ENCODE measurements at places on chromosomes 5 and 9. TPM values are rescaled to one million over a fixed set of nuclear protein-coding genes. Genes with fewer than 3 reads are reported as not detected.

Gene MLLT3
- total RNA-seq = 3.1 TPM

Gene SLC36A2
- total RNA-seq = 37.4 TPM

Gene TEK
- total RNA-seq = 10.6 TPM

- DNase-seq = no peak
Observed at GRCh38 chr5:90131383-90132133, 278.0 kb downstream of the CETN3 start.

DNA sequence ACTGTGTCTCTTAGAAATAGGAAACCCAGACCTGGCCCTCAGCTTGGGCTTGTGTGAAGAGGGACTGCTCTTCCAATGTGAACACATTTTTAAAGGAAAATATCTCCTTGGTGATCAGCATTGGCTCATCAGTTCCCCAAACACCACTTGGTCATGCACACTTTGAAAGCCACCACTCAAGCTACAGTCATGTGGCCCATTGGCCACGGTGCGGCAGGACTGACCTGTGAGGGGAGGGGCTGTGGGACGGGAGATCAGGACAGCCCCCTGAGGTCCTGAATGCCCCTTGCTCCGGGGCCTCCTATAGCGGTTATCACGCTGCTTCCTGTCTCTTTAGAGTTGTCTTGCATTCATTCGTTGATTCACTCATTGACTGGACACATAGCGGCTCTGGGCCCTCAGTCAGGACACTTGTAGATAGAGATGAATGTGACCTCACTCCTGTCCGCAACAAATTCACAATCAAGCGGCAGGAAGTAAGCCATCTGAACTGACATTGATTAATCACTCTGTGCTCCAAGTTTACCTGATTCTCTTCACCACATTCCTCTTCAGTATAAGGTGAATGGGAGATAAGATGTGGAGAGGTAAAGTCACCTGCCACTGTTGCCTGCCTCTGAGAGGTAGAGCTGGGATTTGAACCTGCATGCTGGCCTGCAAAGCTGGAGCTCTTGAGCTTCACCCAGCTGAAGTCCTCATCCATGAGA, 73.1 kb downstream of the COL15A1 start:
- no peak for DNase-seq

DNA sequence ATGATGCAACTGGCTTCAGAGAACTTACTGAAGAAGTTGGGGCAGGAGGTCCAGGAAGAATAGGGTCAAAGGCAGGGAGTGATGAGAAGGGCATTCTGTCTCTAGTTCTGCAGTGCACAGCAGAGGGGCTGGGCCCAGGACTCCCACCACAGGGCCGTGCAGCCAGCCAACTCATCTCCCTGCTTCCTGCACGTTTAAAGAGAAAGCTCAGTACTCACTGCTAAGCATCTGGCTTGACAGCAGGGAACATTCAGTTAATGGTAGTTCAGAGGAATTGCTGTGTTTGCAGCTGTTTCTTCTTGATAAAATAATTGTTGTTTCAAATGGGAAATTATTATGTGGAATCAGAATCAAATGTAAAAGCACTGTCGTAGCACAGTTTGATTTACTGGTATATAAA, 25.6 kb upstream of the SCAMP1 start:
- no peak for DNase-seq

DNA sequence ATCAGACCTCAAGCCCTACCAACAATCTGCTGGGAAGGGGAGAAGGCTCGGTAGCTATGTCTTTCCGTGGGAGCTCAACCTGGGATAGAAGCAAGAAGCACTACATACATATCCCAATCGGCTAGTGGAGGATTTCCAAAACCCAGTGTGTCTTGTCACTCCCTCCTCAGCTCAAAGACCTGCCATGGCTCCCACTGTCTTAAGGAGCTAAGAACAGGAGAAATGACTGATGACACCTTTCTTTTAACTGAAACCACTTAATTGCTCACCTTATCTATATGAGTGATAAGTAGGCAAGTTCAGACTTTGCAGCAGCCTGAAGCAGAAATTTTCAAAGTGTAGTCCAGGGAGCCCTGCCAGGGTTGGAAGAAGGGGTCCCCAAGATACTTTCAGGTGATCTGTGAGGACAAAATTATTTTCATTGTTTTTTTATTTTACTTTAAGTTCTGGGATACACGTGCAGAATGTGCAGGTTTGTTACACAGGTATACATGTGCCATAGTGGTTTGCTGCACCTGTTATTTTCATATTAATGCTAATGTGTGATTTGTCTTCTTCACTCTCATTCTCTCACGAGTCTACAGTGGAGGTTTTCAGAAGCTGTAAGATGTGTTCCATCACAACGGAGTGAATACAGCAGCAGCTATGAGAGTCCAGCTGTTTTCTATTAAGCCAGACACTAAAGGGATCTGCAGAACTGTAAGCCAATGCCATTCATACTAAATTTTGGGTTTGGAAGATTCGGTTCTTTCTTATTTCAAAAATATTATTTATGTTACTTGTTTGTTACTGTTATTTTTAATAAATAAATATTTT, 41.4 kb downstream of the PAX5 start:
- DNase-seq = no peak

DNA sequence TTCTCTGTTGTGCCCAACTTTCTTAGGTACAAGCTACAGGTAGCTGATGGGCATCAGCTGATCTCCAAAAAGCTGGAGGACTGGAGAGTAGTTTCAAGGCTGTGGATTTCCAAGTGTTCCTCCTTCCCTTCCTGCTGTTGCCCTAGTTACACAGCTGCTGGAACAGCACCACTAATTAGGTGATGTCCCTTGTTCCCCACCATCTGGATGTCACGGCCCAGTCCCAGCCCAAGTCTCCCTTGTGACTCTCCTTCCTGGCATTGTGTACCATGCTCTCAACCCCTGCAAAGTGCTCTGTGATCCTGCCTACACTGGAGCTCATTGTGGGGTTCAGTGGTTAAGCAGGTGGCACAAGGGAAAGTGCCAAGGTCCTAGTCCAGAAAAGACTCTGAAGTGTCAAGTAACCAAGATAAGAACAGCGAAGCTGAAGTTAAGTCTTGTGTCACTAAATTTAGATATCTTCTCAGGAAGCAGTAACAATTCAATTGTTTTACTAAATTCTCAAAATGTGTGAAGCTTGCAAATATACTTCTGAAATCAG, 604.5 kb downstream of the ISL1 start:
- no peak for DNase-seq

DNA sequence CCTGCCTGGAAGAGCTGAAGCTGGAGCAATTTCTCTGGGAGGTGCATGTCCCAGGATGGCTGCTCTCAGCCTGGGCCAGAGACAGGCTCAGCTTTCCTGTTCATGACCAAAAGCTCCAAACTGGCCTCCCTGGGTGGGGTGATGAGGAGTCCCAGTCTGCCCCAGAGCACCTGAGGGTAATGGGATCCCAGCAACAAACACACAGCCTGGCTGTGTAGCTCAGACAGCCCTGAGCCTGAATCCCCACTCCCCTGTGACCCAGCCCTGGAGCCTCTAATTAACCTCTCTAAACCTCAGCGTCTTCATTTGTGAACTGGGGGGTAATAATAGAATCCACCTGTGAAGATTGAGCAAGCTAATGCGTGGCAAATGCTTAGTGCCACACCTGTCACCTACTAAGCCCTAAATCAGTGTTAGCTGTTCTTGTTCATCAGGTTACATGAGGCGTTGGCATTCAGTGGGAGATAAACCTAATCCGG, 67.5 kb downstream of the HSPA4 start:
- no peak for DNase-seq

- no peak for DNase-seq
Observed at GRCh38 chr5:91598216-91598615, 215.1 kb upstream of the ARRDC3 start.

DNA sequence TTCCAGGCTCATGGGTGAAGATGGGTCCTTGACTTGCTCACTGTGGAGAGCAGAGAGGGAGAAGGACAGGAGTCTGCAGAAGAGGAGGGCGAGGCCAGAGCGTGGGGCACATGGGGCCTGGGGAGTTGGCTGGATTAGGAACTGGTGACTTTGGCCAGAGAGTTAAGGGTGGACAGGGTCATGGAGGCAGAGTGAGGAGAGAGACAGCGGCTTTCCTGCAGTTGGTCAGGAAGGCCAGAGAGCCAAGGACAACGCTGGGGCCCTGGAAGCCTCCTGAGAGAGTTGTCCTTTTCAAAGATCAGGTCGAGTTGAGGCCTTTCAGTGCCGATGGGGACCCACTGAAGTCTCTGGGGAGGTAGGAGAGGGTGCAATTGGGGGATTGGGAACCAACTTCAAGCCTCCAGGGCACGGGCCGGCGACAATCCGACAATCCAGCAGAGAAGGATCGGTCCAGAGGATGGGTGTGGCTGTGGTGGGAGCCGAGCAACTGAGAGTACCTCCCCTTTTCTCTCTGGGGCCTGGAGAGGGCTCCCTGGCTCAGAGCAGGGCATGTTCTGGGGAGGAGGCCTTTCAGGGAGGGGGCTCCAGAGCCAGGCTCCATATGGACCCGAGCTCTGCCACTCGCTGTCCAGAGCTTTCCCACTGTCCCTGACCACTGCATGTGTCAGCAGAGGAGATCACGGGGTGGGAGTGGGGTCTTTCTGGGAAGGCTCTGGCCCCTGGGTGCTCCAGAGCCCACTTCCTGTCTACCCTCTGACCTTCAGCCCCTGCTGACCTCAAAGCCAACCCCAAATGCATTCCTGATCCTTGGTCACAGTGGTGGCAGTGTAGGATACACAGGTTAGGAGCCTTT, 7.5 kb upstream of the PHYHD1 start:
- no peak for DNase-seq

DNA sequence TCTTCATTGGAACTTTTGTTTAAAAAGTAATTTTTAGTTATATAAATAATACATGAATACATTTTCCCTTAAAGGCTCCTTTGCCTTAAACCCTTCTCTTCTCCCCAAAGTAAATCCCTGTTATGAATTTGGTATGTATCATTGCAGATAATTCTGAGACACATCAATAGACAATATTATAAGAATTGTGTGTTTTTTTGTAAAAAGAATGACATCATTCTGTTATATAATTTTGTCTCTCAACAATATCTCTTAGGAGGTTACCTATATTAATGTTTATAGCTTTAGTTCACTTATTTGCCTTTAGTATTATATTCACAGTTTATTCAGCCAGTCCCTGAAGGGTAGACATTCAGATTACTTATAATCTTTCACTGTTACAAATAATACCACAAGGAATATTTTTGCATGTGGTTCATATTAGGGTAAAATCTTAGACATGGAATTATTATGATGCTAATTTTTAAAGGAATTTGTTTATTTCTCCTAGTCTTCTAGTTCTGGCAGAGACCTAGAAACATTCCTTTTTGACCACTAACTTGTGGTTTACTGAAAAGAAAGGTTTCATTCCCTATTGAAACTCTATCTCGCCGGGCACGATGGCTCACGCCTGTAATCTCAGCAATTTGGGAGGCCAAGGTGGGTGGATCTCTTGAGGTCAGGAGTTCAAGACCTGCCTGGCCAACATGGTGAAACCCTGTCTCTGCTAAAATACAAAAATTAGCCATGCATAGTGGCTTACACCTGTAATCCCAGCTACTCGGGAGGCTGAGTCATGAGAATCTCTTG, 105.6 kb downstream of the KCTD16 start:
- no peak for DNase-seq

DNA sequence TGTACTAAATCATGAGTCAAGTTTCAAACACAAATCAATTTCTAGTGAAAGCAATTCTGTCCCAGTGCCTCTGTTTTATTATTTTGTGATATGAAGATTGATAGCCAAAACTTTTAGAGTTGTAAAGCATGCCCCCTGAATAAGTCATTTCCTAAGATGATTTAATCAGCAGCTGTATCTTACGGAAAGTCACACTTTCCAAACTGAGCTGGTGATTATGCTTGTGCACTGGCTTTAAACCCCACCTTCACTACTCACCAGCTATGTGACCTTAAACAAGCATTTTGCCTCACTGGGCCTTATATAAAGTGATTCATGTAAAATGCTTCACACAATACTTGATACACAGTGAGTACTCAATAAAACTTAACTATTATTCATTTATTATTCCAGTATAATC, 78.1 kb downstream of the EDIL3 start:
- no peak for DNase-seq

DNA sequence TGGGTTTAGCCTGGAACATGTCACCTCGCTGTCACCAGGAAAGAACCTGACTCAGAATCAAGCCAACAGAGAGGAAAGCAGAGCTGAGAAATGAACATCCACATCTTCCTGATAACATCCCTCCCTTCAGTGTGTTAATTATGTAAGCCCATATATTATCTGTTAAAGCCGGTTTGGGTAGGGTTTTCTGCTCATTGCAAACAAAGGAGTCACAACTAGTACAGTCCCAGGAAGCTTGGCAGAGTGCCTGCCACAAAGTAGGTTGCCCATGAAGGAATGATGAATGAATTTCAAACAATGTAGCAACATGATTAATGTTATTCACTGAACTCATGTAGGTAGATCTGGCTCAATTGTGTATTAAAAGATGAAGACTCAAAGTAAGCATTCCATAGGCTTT, 10.4 kb upstream of the PPARGC1B start:
- no peak for DNase-seq
